Subcutaneous adipose tissue (tissue), 4 donors: ENCODE measurements at places on chromosomes 2 and 18. TPM values are rescaled to one million over a fixed set of nuclear protein-coding genes. Genes with fewer than 3 reads are reported as not detected.

Gene DSG4
- not detected for total RNA-seq

Gene NEU2
- not detected for total RNA-seq

Gene HOXD13
- total RNA-seq = 1.1 TPM

Gene ACMSD
- not detected for total RNA-seq

Gene SLC9A2
- 0.17 TPM for total RNA-seq

Gene CFAP221
- 1.4 TPM for total RNA-seq

Gene MC5R
- not detected for total RNA-seq

Gene ALPI
- total RNA-seq = not detected

Gene RAD51AP2
- not detected for total RNA-seq

Gene ALPG
- total RNA-seq = not detected

Gene PTPRM
- 206 TPM for total RNA-seq

Gene DLX2
- not detected for total RNA-seq

Gene PSMA8
- not detected for total RNA-seq

Gene DNAJC5G
- total RNA-seq = not detected

Gene SMYD1
- not detected for total RNA-seq

Gene EPB41L3
- 183 TPM for total RNA-seq

Gene IL18R1
- 12.6 TPM for total RNA-seq

Gene KCTD1
- total RNA-seq = 15.8 TPM

Gene STPG4
- total RNA-seq = not detected
